ENCODE measurements at places on chromosomes 4 and X. TPM values are rescaled to one million over a fixed set of nuclear protein-coding genes. Genes with fewer than 3 reads are reported as not detected.

EREG gene
- 0.22 TPM for total RNA-seq

DNA sequence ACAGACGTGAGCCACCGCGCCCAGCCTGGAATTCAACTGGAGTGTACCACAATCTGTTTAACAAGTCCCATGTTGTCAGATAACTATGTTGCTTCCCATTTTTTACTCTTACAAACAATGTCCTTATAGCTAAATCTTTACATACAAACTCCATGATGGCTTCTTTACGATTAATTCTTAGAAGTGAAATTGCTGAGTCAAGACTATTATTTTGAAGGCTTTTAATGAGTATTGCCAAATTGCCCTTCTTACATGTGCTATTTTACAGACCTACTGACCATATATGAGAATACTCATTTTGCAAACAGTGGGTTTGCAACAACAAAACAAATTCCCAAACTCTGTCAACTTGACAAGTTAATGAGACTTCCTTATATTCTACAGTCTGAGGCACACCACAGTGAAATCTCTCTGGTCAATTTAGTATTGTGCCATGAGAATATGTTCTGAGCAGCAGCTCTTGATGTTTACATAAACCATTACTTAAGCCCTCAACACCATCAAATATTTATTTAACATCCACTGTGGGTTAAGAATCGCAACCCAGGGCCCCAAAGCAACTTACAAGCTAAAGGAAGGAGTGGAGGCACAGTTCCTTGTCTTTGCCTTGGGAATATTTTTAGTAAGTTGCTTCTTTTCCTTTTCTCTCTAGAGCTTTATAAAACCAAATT is 128.5 kb downstream of the SPRY1 start:
- peaks cover 7% of the 10 kb centered on the region for H3K4me1 ChIP-seq
- no peak for DNase-seq
- H3K27ac ChIP-seq = no peak overlapping the region
- H3K27me3 ChIP-seq = no peaks in the 10 kb centered on the region
- no peak overlapping the region for H3K4me3 ChIP-seq
- H3K36me3 ChIP-seq = no peaks in the 10 kb centered on the region

MAGEB10 gene
- not detected for total RNA-seq

COL4A6 gene
- 102 TPM for total RNA-seq

GRCh38 chr4:82371497-82371896 is 2.3 kb downstream of the HNRNPD start:
- no peak for DNase-seq
- H3K27ac ChIP-seq = peak overlapping the region; percentile 100
- peaks cover 9% of the 10 kb centered on the region for H3K36me3 ChIP-seq
- H3K27me3 ChIP-seq = no peaks in the 10 kb centered on the region

PFKFB1 gene
- total RNA-seq = 1.1 TPM

GRCh38 chrX:47156611-47157520 is 11.8 kb downstream of the RBM10 start:
- no peak overlapping the region for H3K27ac ChIP-seq
- H3K4me1 ChIP-seq = no peaks in the 10 kb centered on the region
- H3K36me3 ChIP-seq = peaks cover 19% of the 10 kb centered on the region

DNA sequence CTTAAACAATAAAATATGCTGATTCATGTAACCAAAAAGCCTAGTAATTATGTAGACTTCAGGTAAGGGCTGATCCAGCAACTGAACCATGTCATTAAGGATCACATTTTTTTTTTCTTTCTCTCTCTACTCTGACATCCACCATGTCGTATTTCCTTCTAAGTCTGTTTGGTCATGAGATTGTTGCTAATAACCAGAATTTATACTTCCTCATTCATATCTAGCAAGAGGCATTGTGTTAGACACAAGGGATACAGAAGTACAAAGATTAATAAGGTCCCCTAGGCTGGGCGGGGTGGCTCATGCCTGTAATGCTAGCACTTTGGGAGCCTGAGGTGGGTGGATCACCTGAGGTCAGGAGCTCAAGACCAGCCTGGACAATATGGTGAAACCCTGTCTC is 24.1 kb downstream of the PHEX start:
- H3K27me3 ChIP-seq = no peaks in the 10 kb centered on the region
- peaks cover 10% of the 10 kb centered on the region for H3K4me1 ChIP-seq
- no peak for DNase-seq
- H3K27ac ChIP-seq = no peak overlapping the region

MPP1 gene
- 9.2 TPM for total RNA-seq
